ENCODE measurements at places on chromosomes 7 and 10.
A peak's percentile ranks its signal among the peaks of the same experiment; 100 is the strongest.

- no peak for DNase-seq
These were observed 85.0 kb downstream of the KMT2E start for GRCh38 chr7:105098863-105099515.

GRCh38 chr10:105656856-105657255, 1015.8 kb downstream of the SORCS3 start:
- DNase-seq: no peak

GRCh38 chr10:115857856-115858255, 415.1 kb downstream of the GFRA1 start:
- DNase-seq: no peak

GRCh38 chr7:134514663-134515062, 12.7 kb upstream of the AKR1B10 start:
- DNase-seq: peak; percentile 34

DNA sequence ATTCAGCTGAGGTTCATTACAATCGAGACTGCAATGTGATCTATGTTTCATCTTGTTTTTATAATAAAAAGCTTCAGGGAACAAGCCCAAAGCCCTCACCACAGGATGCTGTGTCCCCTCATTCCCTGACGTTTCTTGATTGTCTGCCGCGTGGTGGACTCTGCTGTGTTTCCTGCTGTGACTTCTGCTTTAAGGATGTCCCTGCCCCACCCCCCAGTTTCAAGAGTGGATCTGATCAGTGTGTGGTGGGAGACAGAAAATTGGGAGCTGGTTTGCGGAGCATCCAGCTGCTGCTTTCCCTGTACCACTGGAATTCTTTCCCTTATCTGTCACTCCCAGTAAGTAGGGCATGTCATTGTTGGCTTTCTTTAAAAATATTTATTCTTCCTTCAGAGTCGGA, 86.2 kb downstream of the CREM start:
- no peak for DNase-seq

DNA sequence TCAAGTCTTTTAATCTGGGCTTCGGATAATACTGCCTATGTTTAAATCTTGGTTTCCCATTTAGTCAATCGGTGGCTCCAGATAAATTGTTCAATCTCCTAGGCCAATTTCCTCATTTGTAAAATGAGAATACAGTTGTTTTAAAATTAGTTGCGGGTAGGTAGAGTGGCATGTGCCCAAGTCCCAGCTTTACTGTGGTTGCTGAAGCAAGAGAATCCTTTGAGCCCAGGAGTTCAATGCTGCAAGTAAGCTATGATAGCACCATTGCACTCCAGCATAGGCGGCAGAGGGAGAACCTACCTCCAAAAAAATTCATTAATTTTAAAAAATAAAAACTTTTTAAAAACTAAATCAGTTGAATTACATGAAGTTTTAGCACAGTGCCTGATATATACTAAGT, 7.3 kb downstream of the RNF216 start:
- no peak for DNase-seq

DNA sequence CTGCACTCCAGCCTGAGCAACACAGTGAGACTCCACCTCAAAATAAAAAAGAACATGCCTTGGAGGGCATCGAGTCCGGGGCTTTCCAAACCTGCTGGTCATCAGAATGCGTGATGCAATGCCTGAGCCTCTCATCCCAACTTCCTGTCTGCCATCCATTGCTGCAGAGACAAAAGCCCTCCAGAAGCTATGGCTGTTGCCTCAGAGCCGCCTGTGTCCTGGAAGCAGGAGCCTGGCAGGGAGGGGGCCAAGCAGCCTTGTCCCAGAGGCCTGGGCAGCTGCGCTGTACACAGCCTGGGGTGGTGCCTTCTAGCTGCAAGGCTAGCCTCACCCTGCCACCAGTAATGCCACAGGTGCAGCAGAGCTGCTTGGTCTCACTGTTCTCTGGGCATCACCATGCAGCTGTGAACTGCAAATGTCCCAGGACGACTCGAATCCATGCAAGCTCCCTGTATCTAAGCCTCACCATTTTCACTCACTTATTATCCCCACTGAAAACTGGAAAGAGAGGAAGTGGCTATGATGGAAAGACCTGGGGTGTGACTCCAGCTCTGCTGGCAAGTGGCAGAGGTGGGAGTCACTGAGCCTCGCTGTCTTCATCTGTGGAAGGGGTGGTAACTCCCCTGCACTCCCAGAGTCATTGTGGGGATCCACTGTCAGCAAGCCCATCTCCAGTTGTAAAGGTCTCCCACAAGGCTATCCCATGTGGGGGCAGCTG, 7.0 kb downstream of the ALOX5 start:
- no peak for DNase-seq

- DNase-seq: peak; percentile 51
These were observed 3.2 kb downstream of the MKX start for GRCh38 chr10:27742195-27743011.

Measured in LNCaP clone FGC (cell line).